ENCODE measurements at places on chromosomes 6 and 20. TPM values are rescaled to one million over a fixed set of nuclear protein-coding genes. Genes with fewer than 3 reads are reported as not detected.

The SOBP gene
- polyA plus RNA-seq = 9.7 TPM

The EFCAB8 gene
- polyA plus RNA-seq = 0.40 TPM

DNA sequence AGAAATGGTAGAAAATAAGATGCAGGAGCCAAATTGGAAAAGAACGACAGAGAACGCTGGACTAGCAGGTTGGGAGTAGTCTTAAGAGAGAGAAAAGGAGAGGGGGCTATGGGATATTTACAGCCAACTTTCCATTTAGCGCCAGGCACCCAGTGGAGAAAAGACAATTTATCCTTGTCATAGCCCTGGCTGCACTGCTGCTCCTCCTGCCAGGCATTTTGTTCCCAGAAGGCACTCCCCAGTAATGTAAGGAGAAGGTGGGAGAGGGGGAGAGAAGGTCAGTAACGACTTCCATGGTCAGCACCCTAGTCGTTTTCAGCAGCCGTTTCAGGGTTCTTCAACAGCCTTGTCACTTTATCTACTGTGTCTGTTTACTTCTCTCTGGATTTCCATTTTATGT is 159.0 kb downstream of the TRMT11 start:
- no peak for DNase-seq

DNA sequence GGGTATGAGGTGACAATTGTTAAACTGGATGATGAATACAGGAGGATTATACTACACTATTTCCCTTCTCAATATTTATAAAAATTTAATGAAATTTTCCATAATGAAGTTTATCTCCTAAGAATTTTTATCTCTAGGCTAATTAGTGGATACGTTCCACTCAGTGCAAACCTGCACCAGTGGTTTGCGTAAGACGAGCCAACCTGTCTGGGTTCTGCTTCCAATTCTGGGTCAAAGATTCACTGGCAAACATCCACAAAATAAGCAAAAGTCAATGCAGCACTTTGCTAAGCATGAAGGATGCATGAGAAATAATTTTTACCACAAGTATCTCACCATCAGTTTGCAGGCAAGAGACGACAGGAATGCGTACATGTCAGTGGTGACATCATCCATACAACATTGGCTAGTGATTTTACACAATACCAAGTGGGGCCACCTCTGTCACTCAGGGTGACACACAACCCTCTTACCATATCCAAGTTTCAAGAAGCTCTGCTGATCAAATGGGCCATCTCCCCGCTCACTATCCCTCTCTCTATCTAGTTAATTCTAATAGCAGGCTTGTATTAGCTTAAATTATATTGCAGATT is 51.7 kb downstream of the FAM50B start:
- no peak for DNase-seq

The MCM8 gene
- 4.5 TPM for polyA plus RNA-seq

The TSBP1 gene
- not detected for polyA plus RNA-seq
